CD4-positive, alpha-beta memory T cell (primary cell): ENCODE measurements at places on chromosomes 1 and 21.

- no peak for DNase-seq
Observed at GRCh38 chr1:43671626-43672330, 21.8 kb downstream of the KDM4A start.

DNA sequence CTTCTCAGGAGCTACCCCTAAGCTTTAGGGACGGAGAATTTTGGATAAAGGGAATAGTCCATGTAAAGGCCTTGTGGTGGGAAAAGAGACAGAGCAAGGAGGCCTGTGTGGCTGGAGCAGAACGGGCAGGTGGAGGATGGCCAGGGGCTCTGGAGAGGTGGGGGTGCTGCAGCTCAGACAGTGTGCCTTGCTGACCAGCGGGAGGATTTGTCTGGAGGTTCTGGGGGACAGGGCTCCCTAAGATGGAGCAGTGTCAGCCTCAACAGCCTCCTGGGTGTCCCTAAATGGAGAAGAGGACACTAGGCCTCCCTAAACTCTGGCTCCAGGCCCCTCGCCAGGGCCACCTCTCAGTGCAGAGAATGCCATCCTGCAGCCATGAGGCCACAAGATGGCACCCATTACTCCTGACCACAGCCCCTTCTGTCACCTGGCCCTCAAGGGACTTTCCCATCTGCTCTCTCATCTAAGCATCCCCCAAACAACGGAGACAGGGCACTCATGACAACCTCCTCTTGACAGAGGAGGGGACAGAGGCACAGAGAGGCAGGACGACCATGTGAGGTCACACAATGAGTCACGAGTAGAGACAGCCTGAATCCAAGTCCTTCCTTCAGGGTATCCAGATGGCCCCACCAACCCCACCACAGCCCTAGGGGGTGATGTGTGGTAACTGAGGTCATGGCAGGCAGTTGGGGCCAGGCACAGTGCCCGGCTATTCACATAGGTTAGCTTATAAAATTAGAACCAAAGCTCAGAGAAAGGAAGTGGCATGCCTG is 94.7 kb downstream of the DMRTB1 start:
- no peak for DNase-seq

GRCh38 chr1:44985747-44986359 is 542 bp downstream of the EIF2B3 start:
- no peak for DNase-seq

GRCh38 chr1:57222307-57222706 is 201.6 kb downstream of the DAB1 start:
- no peak for DNase-seq

GRCh38 chr1:212402666-212403321 is 11.9 kb downstream of the PACC1 start:
- DNase-seq = no peak

DNA sequence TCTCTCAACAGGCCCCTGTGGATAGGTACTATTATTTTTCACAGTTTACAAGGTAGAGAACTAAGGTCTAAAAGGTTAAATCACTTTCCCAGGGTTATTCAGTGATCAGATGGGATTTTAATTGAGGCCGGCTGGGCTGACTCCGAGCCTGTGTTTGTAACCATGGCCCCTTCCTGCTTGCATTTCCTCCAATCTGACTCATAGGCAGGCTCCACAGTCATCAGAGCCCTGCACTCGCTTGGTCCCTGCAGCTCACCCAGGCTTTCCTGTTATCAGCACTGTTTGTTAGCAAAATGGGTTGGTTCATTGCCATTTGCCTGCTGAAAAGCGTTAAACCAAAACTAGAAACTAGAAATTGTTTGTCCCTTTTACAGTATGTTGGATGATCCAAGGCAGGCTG is 41.4 kb upstream of the LMX1A start:
- no peak for DNase-seq

GRCh38 chr1:113293256-113293626 is 97.1 kb upstream of the MAGI3 start:
- no peak for DNase-seq

- no peak for DNase-seq
Observed at GRCh38 chr1:208446271-208446691, 202.1 kb upstream of the PLXNA2 start.

GRCh38 chr1:12076425-12077005 is 13.4 kb downstream of the TNFRSF8 start:
- DNase-seq = no peak

GRCh38 chr1:15760520-15761211 is 2.1 kb downstream of the FBLIM1 start:
- DNase-seq = no peak

DNA sequence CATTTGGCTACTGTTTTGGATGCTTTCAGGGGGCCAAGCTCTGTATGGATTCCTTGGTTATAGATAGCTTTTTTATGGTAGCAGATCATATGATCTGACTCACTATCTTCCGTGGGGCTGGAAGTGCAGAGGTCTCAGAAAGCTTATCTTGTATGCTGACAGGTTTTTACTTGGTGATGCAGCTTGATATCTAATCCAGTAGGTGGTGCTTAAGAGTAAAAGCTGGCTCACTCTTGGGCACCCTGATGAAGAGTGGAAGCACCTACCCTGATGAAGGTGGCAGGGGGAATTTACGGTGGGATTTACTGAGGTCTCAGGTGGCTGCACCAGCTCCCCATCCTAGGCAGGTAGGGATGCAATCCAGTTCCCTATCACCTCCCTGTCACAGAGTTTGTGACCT is 151.2 kb downstream of the PTBP2 start:
- no peak for DNase-seq

GRCh38 chr21:42849759-42850412 is 29.5 kb downstream of the WDR4 start:
- DNase-seq = no peak
